ENCODE measurements at places on chromosomes 12 and 14.
A peak's percentile ranks its signal among the peaks of the same experiment; 100 is the strongest.

GRCh38 chr12:51218607-51219161, 822 bp upstream of the POU6F1 start:
- DNase-seq: no peak

DNA sequence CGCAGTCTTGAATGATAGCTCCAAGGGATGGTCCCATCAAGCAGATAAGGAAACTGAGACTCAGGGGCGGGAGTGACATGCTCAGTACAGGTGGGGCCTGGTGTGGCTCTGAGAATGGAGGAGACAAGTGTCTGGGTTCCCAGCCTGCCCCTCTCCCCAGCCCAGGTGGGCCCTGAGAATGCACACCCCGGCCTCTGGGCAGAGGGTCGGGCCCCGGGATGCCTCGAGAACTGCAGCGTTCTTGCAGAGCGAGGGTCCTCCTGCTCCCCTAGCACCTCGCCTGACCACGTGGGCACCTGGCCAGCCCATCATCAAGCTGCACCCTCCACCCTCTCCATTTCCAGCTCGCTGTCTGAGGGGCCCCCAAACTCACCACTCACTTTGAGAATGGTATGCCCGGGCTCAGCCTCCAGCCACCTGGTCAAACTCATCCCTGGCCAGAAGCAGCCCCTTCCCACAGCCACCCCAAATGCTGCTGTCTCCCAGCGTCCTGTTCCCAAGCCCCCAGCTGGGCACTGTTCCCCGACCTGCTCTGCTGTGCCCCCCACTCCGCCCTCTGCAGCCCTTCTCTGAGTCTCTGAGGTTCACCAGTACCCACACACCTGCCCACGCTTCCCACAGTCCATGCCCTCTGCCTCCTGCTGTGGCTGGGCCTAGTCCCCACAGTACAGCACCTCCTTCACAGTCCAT, 44.3 kb downstream of the CYP46A1 start:
- no peak for DNase-seq

DNA sequence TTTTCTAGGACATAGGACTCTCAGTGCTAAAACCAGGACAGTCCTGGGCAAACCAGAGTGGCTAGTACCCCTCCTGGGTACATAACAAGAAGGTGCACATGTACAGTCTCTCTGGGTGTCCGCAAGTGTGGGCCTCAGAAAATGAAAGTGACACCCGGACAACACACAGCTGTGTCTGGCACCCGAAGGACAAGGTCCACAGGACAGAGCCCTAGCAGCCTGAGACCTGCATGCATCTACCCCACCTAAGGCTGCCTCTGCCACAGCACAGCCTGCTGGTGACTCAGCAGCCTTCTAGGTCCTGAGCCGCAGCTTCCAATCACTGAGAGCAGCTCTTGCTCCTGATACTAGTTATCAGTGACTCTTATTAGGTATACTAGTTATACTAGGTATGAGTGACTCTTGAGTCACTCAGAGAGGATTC, 784.1 kb upstream of the TBX3 start:
- DNase-seq: no peak

- no peak for DNase-seq
These were observed 4.9 kb downstream of the VAMP1 start for GRCh38 chr12:6465467-6466183.

DNA sequence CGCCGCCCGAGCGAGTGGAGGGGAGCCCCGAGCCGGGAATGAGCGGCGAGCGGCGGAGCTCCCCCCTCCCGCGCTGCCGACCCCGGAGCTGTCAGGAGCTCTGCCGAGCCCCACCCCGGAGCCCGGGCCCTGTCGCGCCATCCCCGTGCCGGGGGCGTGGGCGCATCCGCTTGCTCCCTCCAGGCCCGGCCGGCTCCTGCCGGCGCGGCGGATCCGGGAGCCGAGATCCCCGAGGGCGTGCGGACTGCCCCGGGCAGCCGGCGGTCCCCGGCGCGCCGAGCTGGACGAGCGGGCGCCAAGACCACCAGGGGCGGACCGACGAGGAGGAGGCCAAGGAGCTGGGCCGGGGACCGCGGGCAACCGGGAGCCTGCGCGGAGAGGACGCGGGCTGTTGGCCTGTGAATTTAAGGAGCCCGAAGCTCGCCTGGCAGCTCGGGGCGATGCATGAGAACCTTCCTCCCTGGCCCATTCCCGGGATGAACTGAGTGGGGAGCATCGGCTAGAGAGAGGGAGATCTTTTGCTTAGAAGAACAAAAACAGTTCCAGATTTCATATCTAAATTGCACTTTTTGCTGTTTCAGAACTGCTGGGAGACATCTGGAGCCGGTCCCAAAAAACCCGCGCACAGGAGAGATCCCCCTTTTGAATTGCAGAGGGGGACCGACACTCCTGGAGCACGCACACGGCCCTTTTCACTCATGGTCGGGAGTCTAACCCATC, 2.0 kb downstream of the PTHLH start:
- no peak for DNase-seq

DNA sequence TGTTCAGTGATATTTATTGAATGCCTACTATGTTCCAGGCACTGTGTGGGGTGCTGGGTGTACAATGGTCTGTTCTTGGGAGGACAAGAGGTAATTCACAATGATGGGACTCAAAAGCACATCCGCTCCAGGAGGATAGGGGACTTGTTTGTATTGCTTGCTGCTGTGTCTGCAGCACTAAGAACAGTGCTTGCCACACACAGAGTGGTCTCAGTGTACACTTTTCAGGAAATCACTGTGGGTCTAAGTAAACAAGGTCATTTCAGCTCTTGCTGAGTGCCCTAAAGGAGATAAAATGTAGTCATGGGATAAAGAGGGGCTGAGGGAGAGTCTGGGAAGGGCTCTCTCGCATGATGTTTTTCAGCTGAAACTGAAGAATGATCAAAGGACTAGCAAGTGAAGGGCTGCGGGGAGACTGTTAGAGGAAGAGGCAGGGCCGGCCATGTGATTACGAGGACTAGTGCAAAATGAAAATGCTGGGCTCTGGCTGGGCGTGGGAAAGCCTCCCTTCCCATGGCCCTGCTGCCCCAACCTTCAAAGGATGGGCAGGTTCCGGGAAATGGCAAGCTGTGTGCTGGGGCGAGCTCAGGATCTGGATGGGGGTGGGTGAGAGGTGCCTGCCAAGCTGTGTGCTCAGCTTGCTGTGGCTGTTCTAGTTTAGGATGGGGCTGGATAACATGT, 39.1 kb downstream of the ADCK1 start:
- DNase-seq: no peak

DNA sequence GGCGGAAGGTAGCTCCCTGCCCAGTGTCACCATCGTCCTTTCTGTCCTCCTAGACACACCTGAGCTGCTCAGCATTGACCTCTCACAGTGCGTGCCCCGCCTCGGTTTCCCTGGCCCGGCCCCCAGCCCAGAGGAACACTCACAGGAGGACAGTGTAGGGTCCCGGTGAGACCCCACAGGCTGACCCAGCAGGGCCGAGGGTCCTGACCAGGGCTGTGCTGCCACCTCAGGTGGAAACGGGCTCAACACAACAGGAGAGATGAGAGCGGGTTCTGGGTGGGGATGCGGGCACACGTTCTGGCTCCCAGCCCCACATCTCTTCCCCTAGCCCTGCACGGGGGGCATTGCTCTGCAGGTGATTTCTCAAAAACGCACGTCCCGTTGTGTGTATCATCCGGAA, 98.1 kb downstream of the PIWIL1 start:
- DNase-seq: no peak

- no peak for DNase-seq
These were observed 30.3 kb upstream of the IRF2BPL start for GRCh38 chr14:77058785-77059184.

- DNase-seq: no peak
These were observed 41.8 kb upstream of the PPP2R5C start for GRCh38 chr14:101719708-101720107.

GRCh38 chr12:124914392-124915238, at the start of gene UBC:
TSS of gene UBC (minus strand) at chr12:124914650. CDS start at chr12:124913771, 879 bp downstream.
- DNase-seq: peak; percentile 88

DNA sequence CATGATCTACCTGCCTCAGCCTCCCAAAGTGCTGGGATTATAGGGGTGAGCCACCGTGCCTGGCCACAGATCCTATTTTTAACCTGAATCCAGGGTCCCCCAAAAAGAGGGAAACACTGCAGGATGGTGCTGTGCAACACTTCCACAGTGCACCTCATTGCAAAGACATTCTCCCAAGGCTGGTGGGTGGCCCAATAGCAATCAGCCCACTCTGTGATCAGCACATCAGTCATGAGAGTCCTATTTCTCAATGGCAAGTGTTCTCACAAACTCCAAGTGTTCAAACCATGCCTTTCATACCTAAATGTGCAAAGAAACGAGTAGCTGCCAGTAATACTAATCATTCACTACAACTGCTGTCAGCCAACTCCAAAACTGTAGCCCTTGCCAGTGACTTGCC, 612.9 kb downstream of the CCER1 start:
- no peak for DNase-seq

DNA sequence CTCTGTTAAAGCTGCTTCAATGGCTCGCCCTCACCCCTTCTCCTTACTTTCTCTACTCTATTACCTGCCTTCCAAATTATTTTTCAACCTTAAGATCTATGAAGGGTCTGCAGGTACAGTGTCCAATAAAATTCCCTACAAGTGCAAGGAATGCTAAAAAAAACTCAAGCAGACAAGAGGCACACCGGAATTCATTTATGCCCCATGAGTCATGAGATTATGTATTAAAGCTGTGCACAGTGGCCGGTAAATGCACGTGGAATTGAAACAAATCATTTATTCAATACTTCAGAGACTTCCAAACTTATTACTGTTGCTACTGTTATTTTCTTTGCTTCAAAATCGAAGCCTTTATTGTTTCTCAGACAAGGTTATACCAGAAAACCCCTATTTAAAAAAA, 68.4 kb downstream of the ST8SIA1 start:
- no peak for DNase-seq

GRCh38 chr12:39647383-39647782, 27.8 kb upstream of the ABCD2 start:
- no peak for DNase-seq

- DNase-seq: no peak
These were observed 132.8 kb downstream of the TTLL5 start for GRCh38 chr14:75793806-75794205.

DNA sequence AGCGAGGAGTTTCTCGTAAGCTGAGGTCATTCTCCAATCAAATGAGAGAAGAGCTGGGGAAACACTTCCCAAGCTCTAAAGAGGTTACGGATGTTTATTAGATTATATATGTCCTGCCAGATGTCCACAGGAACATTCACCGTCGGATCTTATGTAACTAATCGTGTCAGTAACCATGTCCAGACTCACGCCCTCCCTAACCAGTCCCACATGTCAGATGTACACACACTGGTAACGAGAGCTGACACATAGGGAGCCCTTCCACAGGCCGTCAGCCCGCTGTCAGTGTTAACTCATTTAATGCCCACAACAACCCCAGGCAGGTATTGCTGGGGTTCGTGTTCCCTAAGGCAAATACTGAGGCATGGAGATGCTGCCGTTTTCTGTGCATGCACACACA, 223.7 kb upstream of the RTL1 start:
- DNase-seq: no peak

DNA sequence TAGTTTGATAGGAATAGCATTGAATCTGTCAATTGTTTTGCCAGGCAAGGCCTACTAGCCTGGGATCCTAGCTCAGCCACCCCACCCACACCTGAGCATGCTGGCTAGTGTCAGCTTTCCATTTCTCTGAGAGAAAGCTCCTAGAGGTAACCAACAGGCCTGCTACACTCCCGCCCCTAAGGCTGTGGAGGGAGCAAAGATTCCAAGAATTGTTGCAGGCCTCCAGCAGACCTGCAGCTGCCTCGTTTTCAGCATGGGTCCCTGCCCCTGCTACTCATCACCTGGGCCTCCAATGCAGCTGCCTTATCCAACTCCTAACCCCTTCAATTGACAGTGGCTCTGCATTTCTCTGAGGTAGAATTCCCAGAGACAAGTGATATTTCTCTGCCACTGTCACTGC, 852.4 kb upstream of the MDGA2 start:
- no peak for DNase-seq

DNA sequence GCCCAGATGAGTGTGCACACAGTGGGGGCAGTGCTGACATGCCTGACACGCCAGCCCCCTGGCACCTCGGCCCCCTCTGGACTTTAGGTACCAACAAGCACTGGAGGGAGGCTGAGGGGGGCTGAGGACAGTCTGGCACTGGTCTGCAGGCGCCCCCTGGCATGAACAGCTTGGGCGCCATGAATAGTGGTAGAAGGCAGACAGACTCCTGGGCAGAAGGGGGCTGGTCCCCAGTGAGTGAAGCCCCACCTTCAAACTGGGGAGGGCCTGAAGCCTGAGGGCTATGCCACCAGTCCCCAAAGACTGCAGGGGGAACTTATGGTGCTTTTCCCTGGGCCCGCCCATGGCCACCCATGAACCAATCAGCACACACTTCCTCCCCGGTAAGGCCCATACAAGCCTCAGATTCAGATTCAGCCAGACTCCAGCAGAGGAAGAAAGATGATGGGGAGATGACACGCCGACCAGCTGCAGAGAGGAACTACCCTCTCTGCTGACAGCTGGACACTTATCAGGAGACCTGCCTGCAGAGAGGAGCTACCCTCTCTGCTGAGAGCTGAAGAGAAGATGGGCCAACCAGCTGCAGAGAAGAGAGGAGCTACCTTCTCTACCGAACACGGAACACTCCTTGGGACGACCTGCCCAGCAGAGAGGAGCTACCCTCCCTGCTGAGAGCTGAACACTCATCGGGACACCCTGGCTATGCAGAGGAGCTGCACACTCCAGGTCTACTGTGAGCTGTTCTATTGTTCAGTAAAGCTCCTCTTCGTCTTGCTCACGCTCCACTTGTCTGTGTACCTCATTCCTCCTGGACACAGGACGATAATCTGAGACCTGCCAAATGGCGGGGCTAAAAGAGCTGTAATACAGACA, 324.5 kb downstream of the PCNX1 start:
- no peak for DNase-seq

GRCh38 chr14:67623114-67623513, 3.4 kb downstream of the ARG2 start:
- no peak for DNase-seq

GRCh38 chr14:54735424-54735823, 167.2 kb downstream of the GCH1 start:
- no peak for DNase-seq

DNA sequence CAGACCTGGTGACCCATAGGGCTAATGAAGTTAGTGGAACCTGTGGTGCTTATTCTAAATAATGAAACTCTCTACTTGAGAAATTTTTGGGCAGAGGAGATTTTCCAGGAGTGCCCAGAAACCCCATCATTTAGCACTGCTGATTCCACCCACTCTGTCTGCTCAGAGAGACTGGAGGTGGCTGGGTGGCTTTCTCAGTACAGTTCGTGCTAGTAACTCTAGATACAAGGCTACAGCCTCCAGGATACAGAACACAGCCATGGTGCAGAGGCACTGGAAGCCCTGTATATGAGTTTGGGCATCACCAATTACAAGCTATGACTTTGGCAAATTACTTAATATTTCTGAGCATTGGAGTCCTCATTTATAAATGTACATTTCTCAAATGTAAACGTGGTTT, 32.4 kb downstream of the CCDC177 start:
- DNase-seq: no peak

- no peak for DNase-seq
These were observed 287.6 kb downstream of the CEP128 start for GRCh38 chr14:80653956-80654355.

GRCh38 chr12:32756476-32757066, 874 bp upstream of the YARS2 start:
- no peak for DNase-seq

GRCh38 chr12:83318386-83319098, 631.8 kb downstream of the TMTC2 start:
- DNase-seq: no peak

Measured in stimulated activated CD4-positive, alpha-beta T cell treated with anti-CD3 and anti-CD28 coated beads, TNF-alpha, amount 100 ng/mL, for 4 hours (primary cell).